Stimulated activated CD4-positive, alpha-beta T cell treated with anti-CD3 and anti-CD28 coated beads, Interleukin-4, amount 100 ng/mL, for 4 hours (primary cell): ENCODE measurements at places on chromosomes 11 and 22.
A peak's percentile ranks its signal among the peaks of the same experiment; 100 is the strongest.

DNA sequence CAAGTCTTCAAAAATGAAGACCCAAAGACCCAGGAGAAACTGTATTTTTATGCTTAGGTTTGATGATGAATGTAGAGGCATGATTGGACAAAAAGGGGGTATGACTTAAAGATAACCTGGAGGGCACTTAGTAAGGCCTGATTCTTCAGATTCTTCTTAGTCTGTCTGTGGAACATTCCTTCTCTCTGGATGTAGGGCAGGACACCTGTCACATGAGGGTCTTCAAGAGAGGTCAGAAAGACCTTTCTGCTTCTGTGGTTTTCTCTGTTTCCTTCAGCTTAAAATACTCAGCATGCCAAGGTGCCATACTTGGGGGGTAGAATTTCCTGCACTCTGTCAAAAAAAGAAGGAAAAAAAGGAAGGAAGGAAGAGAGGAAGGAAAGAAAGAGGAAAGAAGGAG, 78.1 kb downstream of the BLID start:
- no peak for DNase-seq

GRCh38 chr11:45322111-45322705, 36.1 kb upstream of the SYT13 start:
- DNase-seq, result no peak

DNA sequence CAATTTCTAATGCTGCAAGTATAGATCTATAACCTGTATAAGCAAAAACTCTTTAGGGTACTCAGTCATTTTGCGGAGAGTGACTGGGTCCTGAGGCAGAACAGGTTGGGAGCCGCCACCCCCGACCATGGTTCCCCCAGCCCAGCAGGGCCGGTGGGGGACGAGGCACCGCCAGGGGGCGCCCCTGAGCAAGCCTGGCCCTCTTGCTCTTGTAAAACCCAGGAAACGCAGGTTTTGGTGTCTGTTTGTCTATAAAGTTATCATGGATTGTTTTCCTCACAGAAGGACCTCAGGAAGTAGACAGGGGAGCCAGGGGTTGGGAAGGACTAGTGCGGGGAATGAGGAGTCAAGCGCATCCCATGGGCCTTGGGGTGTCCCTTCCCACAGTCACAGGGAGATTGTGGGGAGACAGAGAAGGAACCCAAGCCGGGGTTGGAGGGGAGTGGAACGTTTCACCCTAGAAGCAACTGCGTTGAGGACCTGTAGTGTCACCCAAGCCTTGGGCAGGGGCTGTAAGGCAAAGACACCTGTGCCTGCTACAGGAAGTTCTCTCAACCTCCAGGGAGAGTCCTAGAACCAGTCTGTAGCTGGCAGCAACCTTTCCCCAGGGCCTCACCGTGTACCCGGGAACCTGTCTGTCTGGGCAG, 26.4 kb downstream of the KCTD17 start:
- peak; percentile 92 for DNase-seq

GRCh38 chr11:114192841-114193389, 103.3 kb upstream of the NNMT start:
- no peak for DNase-seq

- DNase-seq, result no peak
These were observed 59.7 kb upstream of the RASD2 start for GRCh38 chr22:35480627-35481550.

- no peak for DNase-seq
These were observed 57.7 kb downstream of the PICALM start for GRCh38 chr11:86011175-86011574.

- DNase-seq, result no peak
These were observed 27.5 kb upstream of the OR9I1 start for GRCh38 chr11:58152781-58153180.

- DNase-seq, result no peak
These were observed 4.0 kb downstream of the DAGLA start for GRCh38 chr11:61683961-61684869.

GRCh38 chr22:28855355-28856094, 27.8 kb upstream of the ZNRF3 start:
- peak; percentile 3 for DNase-seq

GRCh38 chr11:14388352-14388751, 29.4 kb upstream of the RRAS2 start:
- DNase-seq, result no peak

DNA sequence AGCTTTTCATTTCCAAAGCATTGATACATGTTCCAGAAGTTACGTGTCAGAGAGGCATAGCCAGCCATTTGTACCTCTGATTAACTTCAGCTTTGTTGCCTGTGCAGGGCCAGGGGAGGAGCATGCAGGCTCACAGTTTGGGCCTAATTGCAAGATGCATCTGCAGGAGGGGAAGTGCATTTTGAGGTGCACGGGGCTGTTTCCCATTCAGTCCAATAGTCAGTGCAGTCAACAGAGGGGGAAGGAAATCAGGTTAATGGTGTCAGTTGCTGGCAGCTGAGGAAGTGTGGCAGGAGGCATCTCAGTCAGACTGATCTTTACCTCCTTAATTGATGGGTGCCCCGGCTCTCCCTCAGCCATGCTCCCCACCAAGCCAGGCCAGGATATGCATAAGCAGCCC, 39.3 kb downstream of the ABCC8 start:
- DNase-seq, result no peak

DNA sequence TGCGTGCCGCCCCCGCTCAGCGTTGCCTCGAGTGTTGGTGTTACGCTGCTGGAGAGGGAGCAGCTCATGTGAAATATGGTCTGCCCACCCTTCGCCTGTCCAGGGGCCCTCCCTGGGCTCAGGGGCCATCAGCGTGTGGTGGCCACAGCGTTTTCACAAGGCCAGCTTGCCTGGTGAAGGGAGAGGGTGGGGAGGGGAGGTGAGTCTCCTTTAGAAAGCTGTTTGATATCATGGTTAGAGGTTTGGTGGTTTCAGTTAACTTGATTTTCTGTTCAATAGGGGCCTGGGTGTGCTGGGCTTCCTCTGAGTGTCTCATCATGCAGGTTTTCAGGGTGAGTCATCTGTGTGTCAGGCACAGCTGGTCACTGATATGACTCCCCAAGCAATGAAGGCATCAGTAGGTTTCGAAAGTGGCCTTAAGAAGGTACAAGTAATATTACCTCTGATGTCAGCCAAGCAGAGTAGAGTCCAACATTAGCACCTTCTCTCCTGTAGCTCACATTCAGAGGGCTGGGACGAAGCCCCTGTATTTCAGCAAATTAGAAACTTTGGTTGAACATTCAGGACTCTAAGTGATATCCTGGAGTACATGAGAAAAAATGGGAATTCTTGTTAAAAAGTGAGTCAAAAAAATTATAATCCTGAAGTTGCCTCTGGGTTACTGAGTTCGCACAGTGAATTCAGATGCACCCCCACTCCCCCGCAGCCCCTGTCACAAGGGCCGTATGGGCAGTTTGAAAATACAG, 172.5 kb downstream of the TBC1D22A start:
- DNase-seq, result no peak

DNA sequence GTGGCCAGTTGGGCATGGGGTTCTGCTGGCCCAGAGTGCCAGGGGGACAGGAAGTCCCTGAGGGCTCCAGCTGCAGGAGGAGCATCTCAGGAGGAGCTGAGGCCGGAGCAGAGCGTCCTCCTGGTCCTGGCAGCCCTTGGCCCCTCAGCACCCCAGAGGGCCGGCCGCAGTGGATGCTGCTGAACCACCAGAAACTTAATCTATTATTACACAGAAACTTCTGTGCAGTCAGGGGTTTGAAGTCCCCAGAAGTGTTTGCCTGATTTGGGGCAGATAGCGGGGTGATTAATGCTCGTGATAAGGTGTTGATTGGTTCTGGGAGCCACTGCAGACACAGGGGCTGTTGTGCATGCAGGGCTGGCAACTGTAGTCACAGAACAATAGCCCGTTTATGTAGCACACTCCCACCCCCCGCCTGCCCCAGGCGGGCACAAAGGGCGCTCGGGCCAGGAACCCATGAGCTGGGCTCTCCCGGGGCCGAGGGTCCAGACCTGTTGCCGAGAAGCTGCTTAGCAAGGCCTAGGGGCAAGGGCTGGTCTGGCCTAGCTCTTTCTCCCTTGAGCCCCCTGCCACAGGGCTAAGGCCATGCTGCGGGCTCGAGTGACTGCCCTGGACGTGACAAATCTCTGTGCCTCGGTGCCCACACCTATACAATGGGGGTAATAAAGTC, 29.0 kb upstream of the KCNQ1OT1 start:
- DNase-seq, result no peak

DNA sequence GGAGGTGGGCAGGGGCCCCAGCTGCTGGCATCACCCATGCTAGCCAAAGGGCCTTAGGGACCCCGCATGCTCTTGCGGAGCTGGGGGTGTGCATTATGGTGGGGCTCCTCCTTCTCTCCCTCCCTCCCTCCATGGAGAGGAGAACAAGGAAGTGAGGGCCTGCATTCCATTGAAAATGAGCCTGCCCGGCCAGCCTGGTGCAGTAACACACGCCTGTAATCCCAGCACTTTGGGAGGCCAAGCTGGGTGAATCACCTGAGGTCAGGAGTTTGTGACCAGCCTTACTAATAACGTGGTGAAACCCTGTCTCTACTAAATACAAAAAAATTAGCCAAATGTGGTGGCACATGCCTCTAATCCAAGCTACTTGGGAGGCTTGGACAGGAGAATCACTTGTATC, 22.4 kb downstream of the SNAP29 start:
- no peak for DNase-seq

DNA sequence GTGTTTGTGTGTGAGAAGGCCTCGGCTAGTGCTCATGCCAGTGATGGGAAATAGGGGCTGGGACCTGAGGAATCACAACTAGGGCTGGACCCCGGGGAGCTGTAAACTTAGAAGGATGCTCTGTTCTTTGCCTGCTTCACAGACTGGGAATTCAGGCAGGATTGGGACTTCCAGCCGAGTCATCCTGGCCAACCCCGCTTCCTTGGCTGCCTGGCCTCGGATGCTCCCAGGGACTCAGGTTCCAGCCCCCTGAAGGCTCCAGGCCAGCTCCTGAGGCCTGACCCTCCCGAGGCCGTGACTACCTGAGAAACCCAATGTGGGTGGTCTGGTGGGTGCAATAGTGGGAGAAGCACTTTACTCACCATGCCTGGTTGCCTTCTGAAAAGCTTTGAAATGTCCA, 44.7 kb downstream of the IRAG1 start:
- no peak for DNase-seq

DNA sequence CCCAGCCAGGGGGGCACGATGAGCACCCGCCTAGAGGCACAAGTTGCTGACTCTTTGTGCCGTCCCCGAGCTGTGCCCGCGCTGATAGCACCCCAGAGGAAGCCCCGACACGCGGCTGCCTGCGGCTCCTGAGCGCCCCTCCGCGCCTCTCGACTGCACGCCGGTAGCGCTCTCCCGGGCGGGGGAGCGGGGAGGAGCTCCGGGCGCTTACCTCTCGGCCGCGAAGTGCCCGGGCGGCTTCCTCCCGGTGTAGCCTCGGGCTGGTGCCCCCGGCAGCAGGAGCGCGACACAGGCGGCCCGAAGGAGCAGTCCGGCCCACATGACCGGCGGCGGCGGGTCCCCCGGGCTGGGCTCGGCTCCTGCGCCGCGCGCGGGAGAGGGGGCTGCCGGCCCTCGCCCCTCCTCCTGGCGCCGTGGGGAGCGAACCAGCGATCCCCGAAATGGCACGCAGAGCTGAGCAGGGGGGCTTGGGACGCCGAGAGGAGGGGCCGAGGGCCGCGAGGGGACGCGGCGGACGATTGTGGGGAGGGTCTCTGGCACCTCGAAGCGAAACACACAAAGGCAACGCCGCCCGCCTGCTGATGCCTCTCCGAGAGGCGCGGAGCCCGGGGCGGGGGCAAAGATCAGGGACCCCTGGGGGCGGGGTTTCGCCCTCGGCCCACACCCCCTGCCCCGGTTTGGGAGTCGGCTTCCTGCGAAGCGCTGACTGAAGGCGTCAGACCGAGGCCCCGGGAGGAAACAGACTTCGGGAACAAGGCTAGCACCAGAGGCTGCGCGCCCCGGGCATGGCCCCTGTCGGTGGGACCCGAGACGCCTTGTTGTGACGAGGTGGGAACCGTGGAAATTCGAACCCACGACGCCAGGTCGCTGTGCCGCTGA, at the start of gene VWCE:
TSS of gene VWCE (minus strand) at position 600 of the 879 bp plus-strand sequence. CDS start at position 321, 279 bp downstream.
- DNase-seq, result peak; percentile 72

DNA sequence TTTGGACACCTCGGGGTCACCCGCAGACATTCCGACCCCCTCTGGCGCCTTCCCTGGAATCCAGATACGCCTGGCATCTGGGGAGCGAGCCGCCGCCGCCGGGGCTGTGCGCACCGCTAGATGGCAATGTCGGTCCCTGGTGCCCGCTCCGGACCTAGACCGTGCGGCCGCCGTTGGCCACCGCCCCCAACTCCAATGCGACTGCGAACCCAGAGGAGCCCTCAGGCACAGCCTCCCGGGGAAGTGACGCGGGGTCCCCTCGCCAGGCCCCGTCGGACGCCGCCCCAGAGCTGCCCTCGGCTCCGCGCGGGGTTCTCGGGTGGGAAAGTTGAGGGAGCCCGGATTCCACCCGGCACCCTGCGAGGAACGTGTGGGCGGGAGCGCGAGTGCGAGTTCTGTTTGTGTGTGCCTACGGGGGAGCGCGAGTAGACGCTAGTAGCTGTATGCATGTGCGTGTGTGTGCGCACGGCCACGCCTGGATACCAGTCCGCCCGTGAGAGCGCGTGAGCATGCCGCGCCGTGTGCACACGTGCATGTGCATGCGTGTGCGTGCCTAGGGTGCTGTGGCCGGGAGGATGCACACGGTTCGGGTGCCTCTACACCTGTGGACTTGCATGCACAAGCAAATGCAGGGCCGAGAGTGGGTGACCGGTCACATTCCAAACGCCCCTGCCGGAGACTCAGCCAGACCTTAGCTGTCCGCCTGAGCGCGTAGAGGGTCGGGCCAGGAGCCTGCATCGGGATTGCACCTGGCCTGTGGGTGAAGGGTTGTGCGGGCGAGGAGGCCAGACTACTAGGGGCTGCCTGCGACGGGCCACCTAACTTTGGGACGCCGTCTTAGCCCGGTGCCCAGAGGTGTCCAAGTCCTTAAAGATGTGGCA, 1.9 kb downstream of the CHRM4 start:
- no peak for DNase-seq

DNA sequence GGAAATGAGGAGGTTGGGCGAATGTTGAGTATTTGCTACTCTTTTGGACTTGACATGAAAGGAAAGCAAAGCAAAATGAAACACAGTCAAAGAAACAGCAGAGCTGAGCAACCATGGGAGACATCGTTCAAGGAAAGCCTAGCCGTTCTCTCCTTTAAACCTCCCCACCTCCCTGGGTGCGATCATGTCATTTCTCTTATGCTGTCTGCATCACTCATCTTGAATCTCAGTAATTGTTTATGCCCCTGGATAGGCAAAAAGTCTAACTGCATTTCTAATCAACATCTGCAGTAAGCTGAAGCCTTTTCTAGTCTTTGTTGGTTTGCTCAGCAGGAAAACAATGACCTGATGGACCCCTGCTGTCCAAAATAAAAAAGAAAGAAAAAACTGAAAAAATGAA, 107.0 kb downstream of the MSANTD4 start:
- DNase-seq, result no peak
